Left kidney (tissue), 8 donors: ENCODE measurements at places on chromosomes 5 and 9. TPM values are rescaled to one million over a fixed set of nuclear protein-coding genes. Genes with fewer than 3 reads are reported as not detected.
A peak's percentile ranks its signal among the peaks of the same experiment; 100 is the strongest.

GRCh38 chr5:79120221-79120620, 8.6 kb downstream of the BHMT start:
- DNase-seq: no peak

GRCh38 chr5:176381423-176381822, 7.0 kb downstream of the NOP16 start:
- DNase-seq: no peak

PCDHB6 gene
- 3.5 TPM for polyA plus RNA-seq

GRCh38 chr5:148909040-148909439, 82.6 kb downstream of the ADRB2 start:
- DNase-seq: no peak

- no peak for DNase-seq
Measured at GRCh38 chr5:5154733-5155132, 14.6 kb downstream of the ADAMTS16 start.

DDX4 gene
- polyA plus RNA-seq: 0.12 TPM

- DNase-seq: no peak
Measured at GRCh38 chr5:109859537-109859936, 169.8 kb downstream of the MAN2A1 start.

C6 gene
- polyA plus RNA-seq: 3.6 TPM

- DNase-seq: no peak
Measured at GRCh38 chr9:104604801-104605200, 626 bp downstream of the OR13C2 start.

PCDHGA5 gene
- polyA plus RNA-seq: 2.7 TPM

DNA sequence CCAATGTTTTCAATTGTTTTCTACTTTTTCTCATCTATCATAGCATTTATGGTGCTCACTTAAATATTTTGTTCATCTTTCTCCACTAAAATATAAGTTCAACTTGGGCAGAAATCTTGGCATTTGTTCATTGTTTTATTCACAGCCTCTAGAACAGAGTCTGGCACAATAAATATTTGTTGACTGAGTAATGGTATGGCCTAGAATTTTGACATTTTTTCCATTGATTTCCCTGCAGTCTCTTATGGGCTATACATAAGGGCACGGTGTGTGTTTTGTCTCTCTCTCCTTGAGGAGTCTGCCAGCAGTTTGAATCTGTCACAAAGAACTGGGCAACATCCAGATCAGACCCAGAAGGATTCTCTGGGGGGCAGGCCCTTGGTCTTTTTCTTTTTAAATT, 379.7 kb downstream of the TMEM38B start:
- DNase-seq: no peak

DNA sequence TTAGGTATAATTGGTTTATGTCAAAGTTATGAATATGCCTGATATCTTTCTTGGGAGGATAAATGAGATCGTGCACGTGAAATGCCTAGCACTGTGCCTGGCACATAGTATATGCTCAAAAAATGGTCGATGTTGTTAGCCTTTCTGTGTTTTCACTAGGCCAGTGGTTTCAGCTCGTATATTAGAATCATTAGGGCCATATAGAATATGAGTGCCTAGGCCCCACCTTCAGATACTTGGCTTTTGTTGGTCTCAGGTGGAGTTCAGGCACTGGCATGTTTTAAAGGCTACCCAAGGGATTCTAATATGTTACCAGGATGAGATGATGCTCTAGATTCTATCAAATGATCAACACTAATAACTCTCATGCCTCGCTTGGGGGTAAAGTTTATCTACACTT, 56.8 kb downstream of the ELL2 start:
- no peak for DNase-seq

DNA sequence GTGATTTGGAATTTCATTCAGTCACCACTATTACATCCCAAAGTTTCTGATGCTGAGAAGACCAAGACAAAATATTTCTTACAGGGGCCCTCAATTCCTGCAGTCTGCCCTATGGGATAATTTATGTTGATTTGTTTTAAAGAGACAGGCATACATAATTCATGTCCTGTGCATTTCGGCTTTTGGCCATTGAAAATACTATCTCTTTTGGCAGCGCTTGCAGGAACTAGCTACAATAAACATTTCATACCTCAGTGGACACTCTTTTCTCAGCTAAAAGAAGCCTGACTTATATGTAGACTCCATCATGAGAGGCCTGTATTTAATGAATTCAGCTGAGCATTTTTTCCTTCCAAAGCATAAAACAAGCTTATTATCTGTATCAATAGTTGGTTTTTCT, 451.9 kb upstream of the C9orf72 start:
- no peak for DNase-seq

GRCh38 chr9:121498487-121499176, 1.0 kb downstream of the GGTA1 start:
- no peak for DNase-seq

GRCh38 chr5:116699332-116699731, 124.7 kb upstream of the SEMA6A start:
- no peak for DNase-seq

RC3H2 gene
- 52.1 TPM for polyA plus RNA-seq

GRCh38 chr5:89721353-89721752, 688.2 kb downstream of the CETN3 start:
- DNase-seq: no peak

DNA sequence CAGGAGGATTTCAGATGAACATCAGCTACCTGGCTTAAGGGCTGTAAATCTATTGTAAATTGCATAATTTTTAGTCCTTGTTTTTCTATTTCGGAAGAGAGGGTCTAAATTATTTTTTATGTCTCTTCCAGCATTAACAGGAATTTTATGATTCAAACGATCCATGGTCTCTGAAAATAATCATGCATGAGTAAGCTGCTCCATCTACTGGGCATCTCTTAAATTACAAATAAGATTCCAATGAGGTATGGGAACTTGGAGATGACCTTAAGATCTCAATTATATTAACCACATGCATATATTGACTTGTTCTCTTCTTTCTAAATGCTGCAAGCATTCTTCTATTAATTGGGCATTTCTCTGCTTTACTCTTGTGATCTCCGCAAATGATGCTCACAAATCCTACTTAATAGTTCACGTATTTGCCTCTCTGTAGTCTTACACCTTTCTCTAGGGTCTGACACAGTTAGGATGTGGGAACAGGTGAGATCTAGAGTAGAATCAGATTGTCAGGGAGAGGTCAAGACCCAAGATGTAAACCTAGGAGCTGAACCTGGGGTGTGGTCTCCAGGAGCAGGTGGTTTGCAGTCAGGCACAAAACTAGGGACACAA, 86.9 kb downstream of the NUDT12 start:
- peak; percentile 55 for DNase-seq

NOP16 gene
- polyA plus RNA-seq: 30.8 TPM

PAPPA gene
- polyA plus RNA-seq: 3.5 TPM

DNA sequence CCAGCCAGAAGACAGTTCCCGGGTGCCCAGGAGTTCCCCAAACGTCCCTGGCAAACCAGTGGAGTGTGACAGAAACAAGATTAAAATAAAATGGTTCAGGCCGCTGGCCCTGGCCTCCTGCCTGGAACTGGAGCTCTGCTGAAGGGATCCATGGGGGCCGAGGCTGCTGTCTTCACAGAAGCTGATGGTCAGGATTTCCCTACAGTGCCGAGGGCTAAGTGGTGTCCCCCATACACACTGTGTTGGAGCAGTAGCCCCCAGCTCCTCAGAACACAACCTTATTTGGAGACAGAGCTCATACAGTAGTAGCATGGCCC, 55.9 kb downstream of the MRPL36 start:
- DNase-seq: no peak

DNA sequence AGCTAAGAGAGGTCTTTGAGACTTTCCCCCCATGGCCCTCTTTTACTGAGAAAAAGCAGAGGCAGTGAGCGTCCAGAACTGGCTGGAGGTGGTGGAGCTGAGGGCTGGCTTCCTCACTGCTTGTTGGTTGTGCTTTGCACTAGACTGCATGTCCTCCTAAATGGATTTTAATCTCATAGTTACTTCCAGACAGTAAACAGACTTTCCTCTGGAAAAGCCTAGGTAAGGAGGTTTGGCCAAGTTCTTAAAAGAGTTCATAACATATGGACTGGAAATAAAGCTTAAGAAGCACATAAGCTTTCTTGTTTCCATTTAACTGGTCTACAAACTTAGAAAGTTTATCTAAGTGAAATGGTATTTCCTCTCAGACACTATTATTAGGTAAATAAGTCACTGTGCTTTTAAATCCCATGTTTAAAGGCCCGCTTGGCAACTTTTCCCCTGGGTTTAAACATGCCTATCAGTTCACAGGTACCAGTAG, 2.0 kb downstream of the ASPN start:
- no peak for DNase-seq

NCBP1 gene
- polyA plus RNA-seq: 61.0 TPM

- DNase-seq: no peak
Measured at GRCh38 chr9:20582150-20582549, 40.1 kb downstream of the MLLT3 start.

DNA sequence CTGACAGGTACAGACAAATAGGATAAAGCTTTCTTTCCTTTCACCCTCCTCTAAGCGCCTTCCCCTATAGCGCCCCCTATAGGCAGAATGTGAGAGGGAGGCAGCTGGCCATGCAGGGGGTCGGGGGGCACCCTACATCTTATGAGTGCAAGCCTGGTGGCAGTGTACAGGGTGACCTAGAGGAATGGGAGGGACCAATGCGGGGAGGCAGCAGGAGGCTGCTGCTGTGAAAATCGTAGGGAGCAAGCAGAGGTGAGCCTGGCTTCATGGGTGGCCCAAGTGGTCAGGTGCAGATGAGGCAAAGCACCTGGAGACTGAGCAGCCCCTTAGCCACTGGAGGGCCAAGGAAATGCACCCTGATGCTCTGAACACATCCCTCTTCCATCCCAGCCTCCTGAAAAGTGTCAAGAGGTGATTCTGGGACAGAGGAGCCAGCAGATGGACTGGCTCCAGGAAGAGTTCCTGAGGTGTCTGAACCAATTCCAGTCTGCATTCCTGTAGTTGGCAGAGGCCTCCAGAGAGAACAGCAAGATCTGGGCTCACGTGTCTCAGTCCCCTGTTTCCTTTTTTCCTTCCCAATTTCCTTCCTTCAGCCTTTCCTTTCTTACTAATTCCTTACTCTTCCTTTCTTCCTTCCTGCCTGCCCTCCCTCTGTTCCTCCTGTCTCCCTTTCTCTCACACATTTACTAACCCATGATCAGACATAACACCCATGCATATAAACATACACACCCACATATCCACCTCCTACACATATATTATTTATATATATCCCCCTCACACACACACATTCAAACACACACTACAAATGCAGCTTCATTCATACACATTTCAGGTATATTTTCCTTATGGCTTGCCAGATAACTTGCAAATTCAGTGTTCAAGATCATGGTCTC, 32.8 kb upstream of the GALNT10 start:
- no peak for DNase-seq

GRCh38 chr9:14560194-14560593, 133.0 kb downstream of the ZDHHC21 start:
- DNase-seq: no peak

DNA sequence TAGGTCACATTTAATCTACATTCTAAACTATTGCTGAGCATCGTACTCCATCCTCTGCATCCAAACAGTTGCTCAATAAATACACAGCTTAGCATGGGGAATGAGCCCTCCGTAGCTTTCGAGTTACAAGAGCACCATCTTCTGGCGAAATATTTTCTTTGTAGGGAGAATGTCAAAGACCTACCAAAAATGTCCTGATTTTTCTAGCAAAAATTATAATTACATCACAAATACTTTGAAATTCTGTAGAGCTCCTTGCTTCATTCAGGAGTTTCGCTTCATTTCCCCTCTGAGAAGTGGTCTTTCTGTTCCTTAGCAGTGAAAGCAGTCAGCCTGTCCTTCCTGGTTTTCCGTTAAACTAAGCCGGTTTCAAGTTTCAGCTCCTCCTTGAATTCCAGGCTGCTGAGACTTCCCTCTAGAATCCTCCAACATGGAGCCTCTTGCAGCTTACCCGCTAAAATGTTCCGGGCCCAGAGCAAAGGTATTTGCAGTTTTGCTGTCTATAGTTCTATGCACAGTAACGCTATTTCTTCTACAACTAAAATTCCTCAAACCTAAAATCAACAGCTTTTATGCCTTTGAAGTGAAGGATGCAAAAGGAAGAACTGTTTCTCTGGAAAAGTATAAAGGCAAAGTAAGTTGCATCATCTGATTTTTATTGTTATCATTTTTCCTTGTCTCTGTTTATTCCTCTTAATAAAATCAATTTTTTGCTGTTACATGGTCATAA, at the start of gene GPX8:
Gene GPX8 (plus strand): TSS at position 409 of the 730 bp plus-strand sequence. CDS start 22 bp downstream, at position 431.
- peak; percentile 89 for DNase-seq

DNA sequence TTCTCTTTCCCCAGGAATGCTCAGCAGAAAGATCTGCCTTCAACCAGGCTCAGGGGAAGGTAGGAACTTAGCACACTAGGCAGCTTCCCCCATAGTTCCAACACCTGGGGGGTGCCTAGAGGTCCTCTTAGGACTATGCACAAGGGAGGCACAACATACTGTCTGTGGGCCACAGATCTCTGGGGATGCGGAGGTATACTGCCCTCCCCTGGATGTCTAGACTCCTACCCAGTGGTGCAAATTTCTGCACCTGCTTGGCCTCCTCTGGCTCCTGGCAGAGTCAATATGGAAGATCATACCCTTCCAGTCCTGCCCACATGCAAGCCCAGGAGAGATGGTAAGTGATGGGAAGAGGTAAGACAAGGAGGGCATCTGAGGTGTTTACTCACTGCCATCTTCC, 247.5 kb upstream of the DAPK1 start:
- DNase-seq: no peak

DNA sequence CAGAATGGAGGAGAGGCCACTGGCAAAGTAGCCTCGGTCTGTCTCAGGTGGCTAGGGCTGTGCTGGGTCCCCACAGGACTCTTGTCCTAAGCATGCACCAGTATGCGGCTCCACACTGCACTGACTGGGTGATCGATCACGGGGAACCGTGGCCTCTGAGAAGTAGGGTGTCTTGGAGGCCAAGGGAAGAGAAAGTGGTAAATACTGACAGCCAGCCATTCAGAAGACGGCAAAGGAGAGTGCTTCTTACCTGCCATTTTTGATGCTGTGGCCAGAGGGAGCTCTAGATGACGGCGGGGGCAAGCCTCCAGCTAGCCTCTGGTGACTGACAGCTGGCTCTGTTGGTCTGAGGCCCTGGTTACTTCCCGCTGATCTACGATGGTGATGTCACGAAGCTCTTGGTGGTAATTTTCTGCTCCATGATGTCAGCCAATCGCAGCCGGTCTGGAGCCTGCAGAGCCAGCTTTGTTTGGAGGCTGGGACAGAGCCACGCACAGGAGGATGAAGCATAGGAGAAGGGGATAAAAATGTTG, 40.4 kb upstream of the GADD45G start:
- no peak for DNase-seq

SLC45A2 gene
- polyA plus RNA-seq: 1.0 TPM

- DNase-seq: no peak
Measured at GRCh38 chr9:129197978-129198318, 19.9 kb upstream of the IER5L start.

TSLP gene
- polyA plus RNA-seq: 0.10 TPM
